ENCODE measurements at places on chromosomes 12 and 14.

DNA sequence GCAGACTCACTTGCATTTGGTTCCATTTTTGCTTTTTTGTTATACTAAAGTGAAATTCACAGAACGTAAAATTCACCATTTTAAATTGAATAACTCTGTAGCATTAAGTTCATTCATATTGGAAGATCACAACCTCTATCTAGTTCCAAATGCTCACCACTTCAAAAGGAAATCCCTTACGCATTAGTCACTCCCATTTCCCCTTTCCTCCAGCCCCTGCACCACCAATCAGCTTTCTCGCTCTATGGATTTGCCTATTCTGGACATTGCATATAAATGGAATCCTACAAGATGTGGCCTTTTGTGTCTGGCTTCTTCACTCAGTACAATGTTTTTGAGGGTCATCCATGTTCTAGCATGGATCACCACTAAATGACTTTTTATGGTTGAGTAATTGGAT is 294.5 kb downstream of the KSR2 start:
- DNase-seq, result no peak

- peak; percentile 95 for DNase-seq
Observed at GRCh38 chr12:27703720-27704452, 6.7 kb upstream of the MRPS35 start.

DNA sequence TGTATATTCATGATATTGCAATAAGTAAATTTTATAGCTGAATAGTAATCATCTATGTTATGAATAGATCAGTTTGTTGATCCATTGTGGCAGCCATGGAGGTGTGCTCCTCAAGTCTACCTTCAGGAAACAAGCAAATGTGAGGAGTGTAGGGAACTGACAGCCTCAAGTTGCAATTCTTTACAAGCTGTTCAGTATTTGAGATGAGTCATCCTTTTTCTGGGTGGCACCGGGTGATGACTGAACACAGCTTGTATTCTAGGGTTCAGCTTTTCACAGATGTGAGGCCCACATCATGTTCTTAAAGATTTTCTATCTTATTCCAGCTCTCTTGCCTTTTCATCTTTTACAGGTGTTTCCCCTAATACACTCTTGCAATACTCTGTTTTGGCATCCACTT is 452.4 kb downstream of the KCNH5 start:
- peak; percentile 13 for DNase-seq

- DNase-seq, result peak; percentile 15
Observed at GRCh38 chr12:119229837-119230236, 51.1 kb downstream of the HSPB8 start.

- no peak for DNase-seq
Observed at GRCh38 chr12:15677726-15678201, 111.4 kb downstream of the EPS8 start.

DNA sequence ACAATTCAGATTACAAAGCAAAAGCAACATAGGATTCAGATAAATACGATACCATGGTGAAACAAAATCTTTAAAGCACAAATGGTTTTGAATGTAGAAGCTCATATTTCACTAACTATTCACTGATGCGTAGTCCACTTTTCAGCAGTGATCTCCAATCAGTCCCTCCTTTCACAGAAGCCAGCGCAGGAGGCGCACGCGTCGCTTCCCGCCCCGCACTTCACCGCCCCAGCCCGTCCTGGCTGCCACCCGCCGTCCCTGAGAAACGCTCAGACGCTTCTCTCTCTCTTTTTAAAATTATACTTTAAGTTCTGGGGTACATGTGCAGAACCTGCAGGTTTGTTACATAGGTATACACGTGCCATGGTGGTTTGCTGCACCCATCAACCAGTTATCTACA is 19.8 kb upstream of the CHFR start:
- DNase-seq, result no peak

- no peak for DNase-seq
Observed at GRCh38 chr14:63951021-63951420, 98.2 kb downstream of the SYNE2 start.

DNA sequence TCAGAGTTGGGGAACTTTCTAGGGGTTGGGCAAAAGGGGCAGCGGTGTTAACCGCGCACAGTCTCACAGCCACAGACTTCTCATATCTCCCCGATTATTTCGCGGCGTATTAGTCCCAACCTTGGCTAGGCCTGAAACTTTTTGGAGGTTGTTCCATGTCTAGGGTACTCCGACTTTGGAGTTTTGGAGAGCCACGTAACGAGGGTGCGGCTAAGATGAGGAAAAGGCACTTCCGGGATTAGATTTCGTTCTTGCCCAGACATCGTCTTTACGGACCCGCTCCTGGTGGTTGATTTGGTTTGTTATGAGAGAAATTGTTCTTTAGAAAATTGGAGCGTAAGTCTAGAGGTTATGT is 513 bp downstream of the CCNK start:
- DNase-seq, result peak; percentile 52

- peak; percentile 91 for DNase-seq
Observed at GRCh38 chr12:12606781-12607589, 4.7 kb upstream of the CREBL2 start.

DNA sequence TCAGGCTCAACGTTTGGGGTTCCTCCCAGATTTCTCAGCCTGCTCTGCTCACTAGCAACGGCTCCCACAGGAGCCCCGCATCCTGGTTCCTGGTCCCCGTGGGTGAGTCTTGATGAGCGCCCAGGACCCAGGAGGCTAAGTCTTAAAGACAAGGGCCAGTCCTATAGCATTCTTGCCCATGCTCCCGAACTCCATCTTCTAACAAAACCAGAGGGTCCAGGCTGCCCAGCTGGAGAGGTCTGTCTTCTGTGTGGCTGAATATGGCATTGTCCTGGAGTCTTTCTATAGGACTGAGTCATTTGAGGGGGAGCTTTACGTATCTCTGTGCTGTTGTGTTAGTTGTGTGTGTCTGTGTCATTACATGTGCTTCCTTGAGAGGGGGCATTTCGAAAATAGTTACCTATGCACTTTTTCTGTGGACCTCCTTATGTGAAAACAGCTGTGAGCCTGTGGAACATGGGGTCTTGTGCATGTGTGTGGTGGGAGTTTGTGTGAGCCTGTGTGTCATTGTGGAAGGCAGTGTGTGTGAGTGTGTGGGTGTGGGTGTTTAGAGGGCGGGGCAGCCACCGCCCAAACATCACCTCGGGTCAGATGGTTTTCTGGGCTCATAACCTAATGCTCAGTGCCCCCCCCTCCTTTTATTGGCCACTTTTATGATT is 9.1 kb upstream of the TBX5 start:
- no peak for DNase-seq

GRCh38 chr12:69238589-69239351 is 599 bp upstream of the CPSF6 start:
- no peak for DNase-seq
